AG09309 (cell line): ENCODE measurements at places on chromosomes 6 and 20.
A peak's percentile ranks its signal among the peaks of the same experiment; 100 is the strongest.

DNA sequence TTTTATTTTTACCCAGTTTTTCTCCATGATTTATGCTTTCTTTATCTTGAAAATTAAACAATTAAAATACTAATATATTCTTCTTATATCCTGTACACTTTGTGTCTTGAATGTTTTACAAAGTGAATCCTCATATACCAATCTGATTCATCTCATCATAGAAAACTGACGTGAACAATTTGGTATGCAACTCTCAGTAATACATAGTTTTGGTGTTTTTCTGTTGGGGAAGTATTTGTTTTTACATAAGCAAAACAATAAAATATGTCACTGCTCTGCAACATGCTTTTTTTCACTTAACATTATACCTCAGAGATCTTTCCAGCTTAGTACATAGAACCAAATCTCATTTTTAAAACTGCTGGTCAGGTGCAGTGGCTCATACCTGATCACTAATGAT is 14.7 kb downstream of the DNAAF9 start:
- no peak for DNase-seq

- no peak for DNase-seq
These were observed 12.6 kb upstream of the CARMIL1 start for GRCh38 chr6:25266456-25267100.

GRCh38 chr6:170006071-170006899 is 254.9 kb downstream of the ERMARD start:
- no peak for DNase-seq

GRCh38 chr20:59705651-59706399 is 101.5 kb downstream of the PHACTR3 start:
- no peak for DNase-seq

GRCh38 chr20:19232997-19233794 is 20.8 kb downstream of the SLC24A3 start:
- DNase-seq: no peak

DNA sequence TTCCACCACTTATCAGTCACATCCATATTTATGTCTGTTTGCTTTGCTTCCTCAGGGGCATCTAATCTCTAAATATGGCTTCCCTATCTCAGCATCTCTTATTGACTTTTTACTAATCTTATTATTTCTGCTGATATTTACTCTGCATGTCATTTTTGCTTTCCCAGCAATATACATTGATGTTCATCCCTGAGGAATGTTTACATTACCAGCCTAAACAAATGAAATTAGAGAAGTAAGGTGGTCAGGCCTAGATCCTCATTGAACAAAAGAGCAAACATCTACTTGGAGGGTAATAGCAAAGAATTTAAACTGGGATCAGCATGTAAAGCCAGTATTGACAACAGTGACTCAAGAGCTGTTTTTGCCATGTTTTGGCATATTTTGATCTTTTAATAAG is 546.4 kb downstream of the MMUT start:
- DNase-seq: no peak

DNA sequence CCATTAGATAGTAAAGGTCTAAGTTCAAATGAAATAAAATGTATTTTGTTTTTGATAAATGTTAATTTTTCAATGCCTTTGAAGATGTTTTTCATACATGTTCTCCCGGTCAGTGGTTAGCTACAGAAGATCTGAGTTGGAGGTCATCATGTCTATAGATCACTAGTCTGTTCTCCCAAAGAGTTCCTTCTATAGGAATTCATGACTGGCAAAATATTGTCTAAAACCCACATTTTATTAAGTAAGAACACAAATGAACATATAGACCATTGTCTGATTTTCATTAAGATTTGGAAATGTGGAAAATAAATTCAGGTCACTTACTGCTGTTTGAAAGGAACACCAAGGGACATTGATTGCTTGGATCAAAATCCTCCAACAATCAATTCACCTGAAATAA is 23.6 kb downstream of the HAO1 start:
- no peak for DNase-seq

DNA sequence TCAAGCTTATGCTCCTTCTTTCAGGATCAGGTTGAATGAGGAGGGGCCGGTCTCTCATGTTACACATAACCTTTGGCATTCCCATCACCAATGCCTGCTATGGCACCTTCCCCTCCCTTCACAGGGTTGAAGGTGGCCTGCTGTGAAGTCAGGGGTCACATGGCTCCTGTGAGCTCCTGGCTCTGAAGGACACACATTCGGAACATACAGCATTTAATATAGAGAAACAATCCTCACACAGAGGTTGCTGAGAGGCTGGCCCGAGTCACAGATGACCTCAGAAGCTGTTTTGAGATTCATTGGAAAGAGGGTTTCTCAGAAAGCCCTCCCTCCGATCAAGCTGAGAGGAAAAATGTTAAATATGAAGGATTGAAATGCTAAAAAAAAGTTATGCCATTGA is 82.1 kb downstream of the PSMG4 start:
- no peak for DNase-seq

DNA sequence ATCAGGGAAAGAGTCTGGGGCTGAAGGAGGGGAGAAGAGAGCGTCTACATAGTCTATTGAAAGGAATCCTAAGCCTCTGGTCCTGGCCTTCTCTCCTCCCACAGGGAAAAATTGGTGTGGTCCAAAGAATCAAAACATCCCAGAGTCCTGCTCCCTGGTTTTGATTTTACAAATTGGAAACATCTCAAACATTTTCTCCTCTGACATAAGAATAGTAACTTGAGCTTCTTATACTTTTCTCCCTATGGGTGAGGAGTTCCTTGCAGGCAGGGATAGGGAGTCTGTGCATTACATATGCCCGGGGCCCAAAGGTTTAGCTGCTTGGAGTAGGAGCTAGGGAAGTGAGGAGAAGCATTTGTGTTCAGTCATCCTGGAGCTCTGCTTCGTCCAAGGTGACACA is 120.0 kb upstream of the GGTLC1 start:
- no peak for DNase-seq

DNA sequence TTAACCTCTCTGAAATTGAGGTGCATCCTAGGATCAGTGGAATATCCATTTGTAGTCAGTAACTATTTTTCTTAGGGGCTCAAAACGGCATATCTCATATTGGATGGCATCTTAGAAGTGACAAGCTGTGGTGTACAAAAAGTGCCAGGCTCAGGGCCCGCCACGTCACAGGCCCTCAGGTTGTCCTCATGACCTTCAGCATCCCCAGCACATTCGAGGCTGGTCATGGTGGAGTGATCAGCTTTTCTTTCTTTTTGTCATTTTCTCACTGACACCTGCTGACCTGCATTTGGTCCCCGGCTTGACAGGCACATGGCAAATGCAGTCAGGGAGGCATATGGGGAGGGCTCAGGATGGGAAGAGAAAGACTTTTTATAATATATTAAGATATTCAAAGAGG is 7.1 kb upstream of the E2F1 start:
- no peak for DNase-seq

GRCh38 chr20:37823296-37823980 is 79.5 kb upstream of the VSTM2L start:
- no peak for DNase-seq

DNA sequence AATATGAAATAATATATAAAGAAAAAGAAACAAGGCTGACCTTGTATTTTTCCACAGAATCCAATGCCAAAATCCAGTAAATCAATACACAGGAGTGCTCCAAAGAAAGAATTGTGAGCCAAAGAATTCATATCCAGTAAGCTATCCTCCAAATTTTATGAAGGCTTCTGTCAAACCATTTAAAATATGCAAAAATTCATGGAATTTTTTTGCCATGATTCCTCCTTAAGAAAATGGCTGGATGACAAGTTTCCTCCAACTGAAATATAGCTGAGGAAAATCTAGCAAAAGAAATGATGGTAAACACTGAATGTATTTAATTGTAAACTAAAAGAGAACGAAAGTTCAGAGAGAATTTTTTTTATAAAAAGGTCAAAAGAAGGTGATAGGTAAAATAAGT is 290.3 kb downstream of the UBE3D start:
- DNase-seq: no peak

DNA sequence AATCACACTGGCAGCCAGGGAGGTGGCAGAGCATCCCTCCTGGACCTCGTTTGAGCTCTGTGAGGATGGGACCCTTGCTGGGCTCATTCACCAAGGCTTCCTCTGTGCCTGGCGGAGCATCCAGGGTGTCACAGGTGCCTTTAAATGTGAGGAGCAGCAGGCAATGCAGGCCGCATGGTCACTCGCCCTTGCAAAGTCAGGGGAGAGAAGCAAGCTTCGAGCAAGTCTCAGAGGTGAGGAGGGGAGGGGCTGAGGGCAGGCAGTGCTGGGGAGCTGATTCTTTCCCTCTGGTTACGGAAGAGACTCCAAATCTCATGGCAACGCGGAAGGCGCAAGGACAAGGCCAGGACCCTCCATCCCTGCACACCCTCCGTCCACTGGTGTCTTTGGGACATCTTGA is 182.7 kb upstream of the PMEPA1 start:
- DNase-seq: no peak

DNA sequence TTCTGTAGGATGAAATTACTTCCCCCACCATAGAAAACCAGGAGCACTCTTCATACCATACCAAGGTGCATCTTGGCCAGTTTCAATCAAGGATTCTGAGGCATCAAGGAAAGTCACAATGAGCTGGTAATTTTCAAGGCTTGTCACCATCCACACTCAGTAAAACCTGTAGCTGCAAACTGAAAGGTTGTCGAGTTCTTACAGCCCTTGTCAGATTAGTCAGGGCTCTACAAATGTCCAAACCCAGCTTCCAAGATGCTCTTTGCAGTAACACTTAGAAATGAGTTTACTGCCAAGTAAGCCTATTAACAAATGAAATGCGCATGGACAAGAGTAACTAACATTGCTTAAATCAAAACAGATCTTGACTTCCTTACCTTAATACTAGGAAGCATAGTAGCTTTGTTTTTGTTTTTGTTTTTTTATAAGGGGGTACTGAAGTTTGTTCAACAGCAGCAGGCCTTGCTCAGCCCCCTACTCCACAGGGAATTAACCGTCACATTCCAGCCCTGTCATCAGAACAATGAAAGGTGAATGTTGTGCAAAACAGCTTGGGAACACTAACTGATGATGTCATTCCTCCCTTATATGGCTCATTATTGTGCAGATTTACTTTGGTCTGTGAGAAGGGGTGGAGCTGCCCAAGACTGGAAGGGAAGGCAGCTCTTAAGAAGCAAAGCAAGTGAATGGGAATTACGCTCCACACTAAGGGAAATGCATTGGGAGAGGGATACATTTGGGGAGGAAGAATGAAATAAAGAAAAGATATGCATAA is 49.9 kb upstream of the TMEM30A start:
- DNase-seq: peak; percentile 29

- no peak for DNase-seq
These were observed 277.2 kb upstream of the HSF2 start for GRCh38 chr6:122122202-122122601.

GRCh38 chr6:21537637-21538036 is 55.9 kb upstream of the SOX4 start:
- no peak for DNase-seq

DNA sequence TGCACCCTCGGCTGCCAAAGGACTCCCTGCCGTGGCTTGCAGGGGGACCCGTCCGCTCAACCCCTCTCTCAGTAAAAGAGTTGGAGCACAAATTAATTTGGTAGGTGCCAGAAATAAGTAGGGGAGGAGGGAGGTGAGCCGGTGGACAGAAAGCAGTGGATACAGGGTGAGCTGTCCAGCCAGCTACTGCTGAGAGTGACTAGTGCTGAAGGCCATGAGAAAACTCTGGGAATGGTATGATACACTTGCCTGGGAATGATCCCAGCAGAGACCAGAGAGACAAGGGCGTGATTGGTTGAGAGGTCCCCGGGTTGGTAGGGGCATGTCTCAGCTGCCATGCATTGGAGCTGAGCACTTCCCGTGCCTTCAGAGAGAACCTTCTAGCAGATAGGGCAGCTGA is 15.7 kb downstream of the FOXQ1 start:
- no peak for DNase-seq

- no peak for DNase-seq
These were observed 1404.0 kb upstream of the ADGRB3 start for GRCh38 chr6:67231092-67231491.

DNA sequence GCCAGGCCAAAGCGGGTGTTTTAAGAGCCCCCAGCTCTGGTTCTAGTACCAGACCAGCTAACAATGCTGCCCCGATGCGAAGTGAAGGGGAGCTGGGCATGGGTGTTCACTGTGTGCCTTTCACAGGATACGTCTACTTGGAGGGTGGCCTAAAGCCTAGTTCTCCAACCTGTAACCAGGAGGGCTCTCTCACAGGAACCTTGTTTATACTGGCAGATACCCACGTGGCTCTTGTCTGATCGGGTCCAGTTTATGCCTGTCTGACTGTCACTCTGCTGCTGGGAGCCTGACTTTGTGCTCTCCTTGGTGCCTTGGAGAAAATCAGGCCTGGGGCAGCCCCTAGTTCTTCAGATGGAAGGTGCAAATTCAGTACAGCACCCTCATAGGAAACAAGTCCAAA is 60.2 kb upstream of the RNF144B start:
- no peak for DNase-seq

DNA sequence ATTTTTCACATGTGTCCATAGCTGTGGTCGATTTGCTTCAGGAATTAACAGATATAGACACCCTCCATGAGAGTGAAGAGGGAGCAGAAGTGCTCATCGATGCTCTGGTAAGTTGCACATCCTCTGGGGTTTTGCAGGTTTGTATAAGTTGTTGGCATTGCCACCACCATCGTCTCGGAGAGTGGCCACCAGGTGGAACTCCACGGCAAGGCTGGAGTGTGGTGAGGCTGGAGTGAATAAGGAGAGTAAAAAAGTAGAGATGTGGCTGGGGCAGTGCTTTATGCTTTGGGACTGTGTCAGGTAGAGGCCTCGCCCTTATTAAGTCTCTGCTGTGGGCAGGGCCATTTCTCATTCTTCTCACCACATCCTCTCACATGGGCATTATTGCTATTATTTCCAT is 63.7 kb downstream of the CTNNBL1 start:
- no peak for DNase-seq

GRCh38 chr6:6436946-6437345 is 116.5 kb upstream of the F13A1 start:
- DNase-seq: no peak

DNA sequence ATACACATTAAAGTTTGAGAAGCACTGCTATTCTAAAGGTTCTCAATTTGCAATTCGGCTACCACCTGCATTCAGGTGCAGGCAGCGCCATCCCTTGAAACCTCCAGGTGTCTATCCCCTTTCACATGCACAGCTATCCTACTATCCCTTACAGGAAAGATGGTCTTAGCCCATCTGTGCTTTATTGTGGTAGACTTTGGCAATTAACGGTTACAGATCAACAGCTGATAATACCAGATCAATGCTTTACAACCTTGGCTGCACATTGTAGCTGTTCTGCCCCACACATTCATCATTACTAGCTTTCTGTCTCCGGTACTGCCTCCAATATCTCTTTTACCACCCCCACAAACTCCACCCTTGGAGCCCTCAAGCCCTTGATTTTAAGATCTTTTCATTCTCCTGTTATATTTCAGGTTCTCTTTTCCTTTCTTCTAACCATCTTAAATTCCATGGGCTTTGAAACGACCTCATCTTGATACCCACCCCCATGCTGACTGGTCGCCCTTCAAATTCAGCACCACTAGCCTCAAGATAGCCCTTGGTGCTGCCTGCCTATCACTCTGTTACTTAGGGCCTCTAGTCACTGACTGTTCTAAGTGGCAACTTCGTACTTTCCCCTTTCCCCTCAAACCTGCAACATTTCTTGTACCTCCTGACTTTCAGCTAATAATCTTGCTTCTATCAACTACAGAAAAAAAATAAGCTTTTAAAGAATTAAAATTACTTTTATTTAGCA is 50.8 kb downstream of the SPTLC3 start:
- no peak for DNase-seq
